NCI-H1436 treated with DMSO at 0.1 percent for 48 hours (cell line): ENCODE measurements at places on chromosomes 6 and 20.

GRCh38 chr20:63521602-63522001 is 1.0 kb downstream of the PPDPF start:
- DNase-seq, result no peak

DNA sequence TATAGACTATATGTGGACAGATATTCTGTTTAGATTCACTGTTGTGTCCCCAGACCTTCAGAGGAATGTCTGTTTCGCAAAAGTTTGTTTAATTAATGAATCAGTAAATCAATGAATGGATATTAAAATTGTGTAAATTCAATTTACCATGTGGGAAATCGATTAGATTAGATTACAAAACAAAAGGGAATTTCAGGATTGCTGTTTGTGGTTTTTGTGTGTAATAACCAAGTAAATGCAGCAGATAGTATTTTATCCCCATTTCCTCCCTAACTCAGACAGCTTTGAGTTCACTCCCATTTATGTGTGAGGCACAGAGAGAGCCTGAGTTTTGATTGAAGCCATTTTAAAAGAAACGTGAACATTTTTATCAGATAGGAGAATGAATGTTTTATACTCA is 214.8 kb downstream of the ADGB start:
- DNase-seq, result no peak

GRCh38 chr6:37134396-37135191 is 35.4 kb upstream of the PIM1 start:
- DNase-seq, result no peak

- no peak for DNase-seq
These were observed 51.7 kb downstream of the CEP43 start for GRCh38 chr6:167050903-167051302.

DNA sequence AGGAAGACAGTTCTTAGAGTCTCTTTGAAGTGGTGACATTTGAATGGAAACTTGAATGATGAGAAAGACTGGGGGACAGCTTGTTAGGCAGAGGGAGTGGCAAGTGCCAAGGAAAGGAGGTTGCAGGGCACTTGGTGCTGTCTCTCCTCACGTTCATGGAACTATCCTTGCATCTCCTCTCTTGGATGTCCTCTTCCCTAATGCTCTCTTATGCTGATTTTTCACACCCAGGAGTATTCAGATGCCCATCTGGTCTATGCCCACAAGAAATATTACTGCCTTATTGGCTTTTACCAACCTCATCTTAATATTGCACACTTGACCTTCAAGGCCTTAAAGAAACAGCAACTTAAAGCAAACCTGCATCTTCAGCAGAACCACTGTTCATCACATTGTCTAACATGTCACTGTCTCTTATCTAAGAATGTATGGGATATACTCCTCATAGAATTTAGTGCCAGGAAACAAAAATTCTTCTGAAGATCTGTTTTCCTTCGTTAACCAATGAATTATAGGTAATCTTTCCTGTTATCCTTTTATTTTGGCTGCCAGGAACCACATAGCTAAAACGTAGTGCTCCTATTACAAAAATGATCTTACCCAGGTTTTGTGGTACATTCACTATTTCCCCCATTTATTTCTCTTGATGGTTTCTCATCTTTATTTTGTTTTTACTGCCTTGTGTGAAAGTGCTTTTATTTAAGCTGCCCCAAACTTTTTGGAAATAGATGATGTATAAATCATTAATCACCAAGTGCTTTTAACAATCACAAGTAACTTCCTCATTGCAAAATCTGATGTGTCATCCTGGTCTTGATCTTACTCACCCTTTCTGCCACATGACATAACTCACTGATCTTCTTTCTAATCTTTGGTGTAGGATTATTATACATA is 12.8 kb downstream of the RGS17 start:
- DNase-seq, result no peak

DNA sequence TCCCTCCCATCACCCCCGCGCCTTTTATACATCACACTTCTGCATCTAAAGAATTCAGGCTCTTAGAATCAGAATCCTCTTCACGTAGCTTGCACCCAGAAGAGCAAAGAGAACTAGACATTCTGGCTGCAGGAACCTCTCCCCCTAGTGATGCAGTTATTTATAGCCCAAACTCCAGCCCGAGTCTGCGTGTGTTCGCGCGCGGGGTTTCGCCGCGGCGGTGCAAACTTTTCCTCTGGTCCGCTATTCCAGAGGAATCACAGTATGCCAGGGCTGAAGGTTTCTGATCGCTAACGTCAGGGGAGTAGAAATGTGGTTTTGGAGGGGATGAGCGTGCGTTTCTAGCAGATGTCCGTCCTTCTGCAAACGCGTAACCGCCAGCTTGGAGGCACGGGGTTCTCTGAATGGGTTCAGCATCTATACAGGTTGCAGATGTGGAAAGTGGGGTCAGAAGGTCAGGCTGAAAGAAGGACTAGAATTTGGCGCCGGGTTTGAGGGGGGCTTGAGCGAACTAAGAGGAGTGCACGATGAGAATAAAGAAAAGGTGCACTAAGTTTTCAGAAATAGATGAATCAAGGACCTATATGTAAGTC is 1.8 kb downstream of the EPHA7 start:
- no peak for DNase-seq

GRCh38 chr6:29925321-29925720 is 17.0 kb upstream of the HLA-A start:
- no peak for DNase-seq

GRCh38 chr6:148342350-148343046 is at the start of gene SASH1:
SASH1 (plus strand) TSS chr6:148342838; CDS start chr6:148343068, 230 bp downstream.
- DNase-seq, result no peak

- DNase-seq, result no peak
These were observed 10.6 kb downstream of the NRN1 start for GRCh38 chr6:5995949-5996713.

GRCh38 chr6:108810057-108810643 is 38.1 kb upstream of the ARMC2 start:
- no peak for DNase-seq

DNA sequence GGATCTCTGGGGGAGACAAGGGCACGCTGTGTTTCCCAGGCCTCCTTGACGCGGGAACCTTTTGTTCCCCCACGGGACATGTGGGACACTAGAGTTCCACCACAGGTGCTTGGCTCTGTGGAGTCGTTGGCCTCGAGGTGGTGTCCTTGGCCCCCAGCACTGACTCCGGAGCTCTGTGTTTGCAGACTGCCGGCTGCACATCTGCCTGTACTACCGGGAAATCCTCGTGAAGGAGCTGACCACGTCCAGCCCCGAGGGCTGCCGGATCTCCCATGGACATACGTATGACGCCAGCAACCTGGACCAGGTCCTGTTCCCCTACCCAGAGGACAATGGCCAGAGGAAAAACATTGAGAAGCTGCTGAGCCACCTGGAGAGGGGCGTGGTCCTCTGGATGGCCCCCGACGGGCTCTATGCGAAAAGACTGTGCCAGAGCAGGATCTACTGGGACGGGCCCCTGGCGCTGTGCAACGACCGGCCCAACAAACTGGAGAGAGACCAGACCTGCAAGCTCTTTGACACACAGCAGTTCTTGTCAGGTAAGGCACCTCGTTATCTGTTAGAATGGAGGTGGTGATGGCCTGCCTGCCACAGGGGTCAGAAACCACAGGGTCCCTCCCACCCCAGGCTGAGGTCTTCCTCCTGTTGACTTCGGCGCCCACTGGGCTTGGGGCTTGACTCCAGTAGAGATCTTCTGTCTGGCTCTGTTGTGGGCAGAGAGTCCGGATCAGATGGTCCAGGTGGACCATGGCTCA is 9.9 kb downstream of the IRF4 start:
- no peak for DNase-seq

DNA sequence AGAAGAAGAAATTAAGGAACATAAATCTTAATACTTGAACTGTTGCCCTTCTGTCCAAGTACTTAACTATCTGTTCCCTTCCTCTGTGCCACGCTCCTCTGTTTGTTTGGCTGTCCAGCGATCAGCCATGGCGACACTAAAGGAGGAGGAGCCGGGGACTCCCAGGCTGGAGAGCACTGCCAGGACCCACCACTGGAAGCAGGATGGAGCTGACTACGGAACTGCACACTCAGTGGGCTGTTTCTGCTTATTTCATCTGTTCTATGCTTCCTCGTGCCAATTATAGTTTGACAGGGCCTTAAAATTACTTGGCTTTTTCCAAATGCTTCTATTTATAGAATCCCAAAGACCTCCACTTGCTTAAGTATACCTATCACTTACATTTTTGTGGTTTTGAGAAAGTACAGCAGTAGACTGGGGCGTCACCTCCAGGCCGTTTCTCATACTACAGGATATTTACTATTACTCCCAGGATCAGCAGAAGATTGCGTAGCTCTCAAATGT is 17.1 kb downstream of the IRF4 start:
- DNase-seq, result no peak

DNA sequence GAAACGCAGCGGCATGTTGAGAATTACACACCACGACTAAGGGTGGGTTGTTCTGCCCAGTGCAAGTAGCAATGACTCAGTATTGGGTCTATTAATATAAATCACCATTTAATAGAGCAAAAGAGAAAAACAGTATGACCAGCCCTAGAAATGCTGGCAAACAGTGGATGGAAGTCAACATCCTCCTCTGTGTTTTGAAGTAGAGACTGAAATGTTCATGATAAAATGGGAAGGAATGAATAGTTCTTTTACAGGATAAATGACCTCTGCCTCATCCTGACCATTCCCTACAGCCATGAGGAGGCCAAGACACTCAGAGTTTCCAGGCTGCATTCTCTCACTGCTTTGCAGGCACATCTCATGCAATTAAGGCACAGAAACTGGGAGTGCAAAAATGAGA is 111.8 kb downstream of the PSMB1 start:
- DNase-seq, result no peak

GRCh38 chr20:3820901-3821727 is 767 bp downstream of the AP5S1 start:
- DNase-seq, result no peak

DNA sequence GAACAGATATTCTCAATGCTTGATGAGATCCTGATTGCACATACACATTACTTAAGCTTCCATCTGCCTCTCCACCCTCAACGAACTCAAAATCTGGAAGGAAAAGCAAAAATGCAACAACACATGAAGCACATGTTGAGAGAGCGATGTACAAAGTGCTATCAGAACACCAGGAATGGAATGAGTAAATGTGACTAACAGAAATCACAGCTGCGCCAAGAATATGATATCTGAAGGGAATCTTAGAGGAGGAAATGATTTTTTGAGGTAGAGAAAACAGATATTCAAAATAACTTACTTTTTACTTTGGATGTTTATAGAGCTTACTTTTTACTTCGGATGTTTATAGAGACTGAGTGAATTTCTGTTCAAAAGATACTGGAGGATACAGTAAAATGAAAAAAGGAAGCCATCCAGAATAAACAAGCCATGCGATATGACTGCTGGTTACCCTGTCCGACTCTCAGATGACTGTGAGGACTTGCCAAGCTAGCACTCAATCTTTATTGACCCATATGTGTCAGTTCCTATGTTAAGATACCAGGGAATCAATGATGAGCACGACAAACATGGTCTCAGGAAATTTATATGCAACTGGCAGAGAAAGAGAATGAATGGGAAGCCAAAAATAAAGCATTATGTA is 102.0 kb downstream of the SMLR1 start:
- DNase-seq, result no peak

DNA sequence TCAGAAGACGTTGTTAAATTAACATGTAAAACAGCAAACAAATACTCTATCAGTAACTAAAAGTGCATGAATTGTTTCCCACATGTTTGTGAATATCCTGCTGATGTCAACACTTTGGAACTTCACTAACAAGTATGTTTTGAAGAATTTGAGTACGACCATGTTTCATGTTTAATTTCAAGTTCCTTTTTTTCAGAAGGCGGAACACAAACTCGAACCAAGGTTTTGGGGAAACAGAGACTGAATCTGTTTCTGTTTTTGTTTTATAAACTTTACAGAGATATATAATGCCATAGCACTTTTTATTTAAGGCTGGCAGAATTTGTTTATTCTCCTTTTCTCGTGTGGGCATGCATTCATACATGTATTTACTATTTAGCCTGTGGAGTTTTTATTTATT is 509.3 kb upstream of the CITED2 start:
- DNase-seq, result no peak

DNA sequence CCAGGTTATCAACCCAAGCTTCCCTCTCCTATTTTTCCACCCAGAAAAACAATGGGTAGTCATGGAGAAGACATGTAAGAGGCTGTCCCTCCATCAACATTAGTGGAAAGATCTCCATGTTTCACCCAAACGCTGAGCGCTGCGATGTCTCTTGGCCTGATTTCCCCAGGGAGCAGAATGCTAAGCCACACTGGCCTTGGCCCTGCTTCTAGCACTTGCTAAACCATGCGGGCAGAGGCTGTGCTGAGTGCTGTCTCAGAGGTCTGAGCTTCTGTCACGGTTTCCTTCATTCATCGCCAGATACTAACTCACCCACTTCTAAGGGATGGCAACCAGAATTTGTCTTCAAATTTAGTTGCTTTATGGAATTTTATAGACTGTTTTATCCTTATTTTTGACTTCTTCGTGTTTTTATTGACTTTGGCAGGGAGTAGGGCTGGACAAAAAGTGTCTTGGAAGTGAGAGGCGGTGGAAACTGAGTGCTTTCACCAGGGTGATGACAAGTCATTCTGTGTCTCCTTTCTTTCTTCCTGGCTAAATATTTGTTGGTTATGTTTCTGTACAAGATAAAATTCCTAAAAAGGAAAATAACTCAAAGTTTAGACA is 181.4 kb upstream of the UST start:
- no peak for DNase-seq

DNA sequence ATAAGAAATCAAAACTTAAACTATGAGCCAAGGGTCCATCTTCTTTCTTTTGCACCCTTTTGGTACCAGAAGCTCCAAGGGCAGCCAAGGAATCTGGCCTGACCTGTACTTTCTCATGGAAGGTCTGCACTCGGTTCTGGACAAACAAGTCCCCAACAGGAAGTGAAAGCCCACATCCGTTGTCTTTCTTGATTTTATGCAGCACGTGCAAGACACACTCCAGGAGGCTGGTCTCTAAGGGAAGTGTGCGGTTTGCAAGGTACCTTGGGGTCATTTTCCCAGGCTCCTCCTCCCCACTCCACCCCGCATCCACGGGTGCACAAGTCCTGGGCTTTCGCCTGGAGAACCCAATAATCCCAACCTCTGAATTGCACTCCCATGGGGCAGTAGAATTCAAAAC is 101.9 kb downstream of the NFATC2 start:
- DNase-seq, result no peak

DNA sequence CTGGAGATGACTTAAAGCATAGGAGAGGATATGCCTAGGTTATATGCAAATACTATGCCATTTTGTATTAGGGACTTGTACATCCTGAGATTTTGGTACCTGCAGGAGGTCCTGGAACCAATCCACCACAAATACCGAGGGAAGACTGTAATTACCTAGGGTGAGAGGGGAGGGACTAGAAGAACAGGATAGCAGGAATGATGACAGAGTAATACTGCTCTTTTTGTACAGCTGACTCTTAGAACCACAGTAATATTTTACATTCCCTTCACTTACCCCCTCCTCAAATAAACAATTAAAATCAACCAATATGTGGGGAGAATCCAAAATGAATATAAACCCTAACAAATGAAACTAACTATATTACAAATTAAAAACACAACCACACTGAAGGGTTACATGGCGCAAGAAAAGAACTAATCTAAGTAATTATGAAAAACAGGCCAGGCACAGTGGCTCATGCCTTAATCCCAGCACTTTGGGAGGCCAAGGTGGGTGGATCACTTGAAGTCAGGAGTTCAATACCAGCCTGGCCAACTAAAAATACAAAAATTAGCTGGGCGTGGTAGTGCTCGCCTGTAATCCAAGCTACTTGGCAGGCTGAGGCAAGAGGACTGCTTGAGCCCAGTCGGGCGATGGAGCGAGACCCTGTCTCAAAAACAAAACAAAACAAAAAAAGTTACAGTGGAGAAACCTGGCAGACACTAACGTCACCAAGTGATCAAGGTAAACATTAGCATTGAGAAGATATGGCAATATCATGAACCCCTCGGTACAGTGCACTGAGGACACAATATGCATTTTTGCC is 37.1 kb downstream of the MAP1LC3A start:
- no peak for DNase-seq
